ENCODE measurements at places on chromosomes 5 and 9.

GRCh38 chr9:31372799-31373587, 1011.5 kb upstream of the ACO1 start:
- no peak for DNase-seq

- DNase-seq = no peak
These were observed 6.2 kb upstream of the GMCL2 start for GRCh38 chr5:178193251-178193809.

DNA sequence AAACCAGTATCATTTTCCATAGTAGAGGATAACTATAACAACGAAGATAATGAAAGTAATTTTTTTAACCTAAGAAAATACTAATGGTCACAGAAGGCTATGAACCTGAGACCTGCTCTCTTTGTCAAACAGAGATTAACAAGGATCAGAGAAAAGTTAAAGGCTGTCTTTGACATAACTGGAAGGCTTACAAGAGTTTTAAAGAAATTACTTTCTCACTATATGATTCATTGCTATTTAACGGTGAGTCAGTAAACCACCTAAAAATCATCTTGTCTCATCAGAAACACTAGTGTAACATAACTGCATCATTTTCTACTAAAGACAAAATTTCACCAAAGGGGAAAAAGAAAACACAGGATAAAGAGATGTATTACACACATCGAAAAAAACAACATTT, 19.3 kb downstream of the MLANA start:
- peak; percentile 6 for DNase-seq

- DNase-seq = no peak
These were observed 777.4 kb upstream of the CHD1 start for GRCh38 chr5:99706160-99706559.

DNA sequence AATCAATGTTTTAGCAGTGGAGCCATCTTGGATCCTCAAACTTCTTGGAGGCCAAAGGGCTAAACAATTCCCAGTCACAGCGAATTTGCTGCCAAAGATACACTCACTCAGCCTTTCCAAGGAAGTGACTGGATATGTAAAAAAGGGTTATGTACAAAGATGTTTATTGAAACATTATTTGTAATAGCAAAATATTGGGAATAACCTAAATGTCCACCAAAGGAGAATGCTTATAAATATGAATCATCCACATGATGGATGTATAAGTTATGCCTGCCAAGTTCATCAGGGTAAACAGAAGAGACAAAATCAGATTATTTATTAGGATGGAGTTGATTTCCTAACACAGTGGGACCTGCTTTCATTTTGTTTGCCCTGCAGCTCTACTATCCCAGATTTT, 145.2 kb upstream of the ABCA1 start:
- no peak for DNase-seq

DNA sequence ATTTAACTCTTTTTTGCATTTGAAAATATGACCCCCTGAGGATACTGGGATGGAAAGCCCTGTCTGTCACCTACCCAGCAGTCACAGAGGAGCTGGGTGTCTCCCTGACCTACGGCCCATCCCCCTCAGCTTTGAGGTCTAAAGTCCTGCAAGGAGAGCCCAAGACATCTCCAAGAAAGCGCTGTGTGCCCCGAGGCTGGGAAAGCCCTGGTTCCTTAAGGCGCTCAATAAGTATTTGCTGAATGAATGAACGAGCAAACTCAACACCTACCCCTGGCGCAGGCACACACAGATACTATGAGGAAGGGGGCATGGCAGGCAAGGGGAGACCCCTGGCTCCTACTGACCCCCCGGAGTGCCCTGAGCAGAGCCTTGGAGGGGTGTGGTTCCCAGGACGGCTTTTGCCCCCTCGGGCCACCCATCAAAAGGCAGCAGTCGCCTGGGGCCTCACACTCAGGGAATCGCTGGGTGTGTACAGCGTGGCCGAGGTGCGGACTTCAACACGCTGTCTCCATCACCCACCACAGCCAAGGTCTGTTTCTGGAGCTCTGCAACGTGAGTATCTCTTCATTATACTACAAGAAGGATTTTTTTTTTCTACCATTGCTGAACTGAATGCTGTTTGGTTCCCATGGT, 211.6 kb downstream of the ERCC6L2 start:
- no peak for DNase-seq

GRCh38 chr5:73998489-73998888, 372.5 kb downstream of the ARHGEF28 start:
- DNase-seq = no peak

- peak; percentile 86 for DNase-seq
These were observed 168.5 kb upstream of the PIK3R1 start for GRCh38 chr5:68047035-68047434.

- DNase-seq = peak; percentile 12
These were observed 174.9 kb downstream of the ROR2 start for GRCh38 chr9:91775011-91775707.

- DNase-seq = no peak
These were observed 30.6 kb downstream of the CRHBP start for GRCh38 chr5:76983468-76983867.

GRCh38 chr9:131635285-131635684, 90.0 kb downstream of the PRRT1B start:
- DNase-seq = peak; percentile 94

DNA sequence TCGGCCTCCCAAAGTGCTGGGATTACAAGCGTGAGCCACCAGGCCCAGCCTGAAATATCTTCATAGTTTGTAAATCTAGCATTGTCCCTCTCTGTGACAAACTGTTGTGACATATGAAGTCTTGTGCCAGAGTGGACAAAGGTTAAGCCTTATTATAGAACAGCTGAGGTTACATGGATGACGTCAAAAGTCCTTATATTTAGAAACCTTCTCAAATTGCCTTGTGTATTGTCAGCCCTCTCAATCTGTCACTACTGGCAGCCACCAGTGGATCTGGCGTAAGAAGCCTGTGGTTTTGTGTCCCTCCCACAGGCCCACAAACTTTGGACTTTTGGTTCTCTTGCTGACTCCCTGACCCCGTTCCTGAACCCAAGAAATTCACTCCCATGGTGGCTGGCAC, 79.4 kb upstream of the CCDC112 start:
- DNase-seq = no peak

- no peak for DNase-seq
These were observed 266.5 kb upstream of the VLDLR start for GRCh38 chr9:2354856-2355696.

DNA sequence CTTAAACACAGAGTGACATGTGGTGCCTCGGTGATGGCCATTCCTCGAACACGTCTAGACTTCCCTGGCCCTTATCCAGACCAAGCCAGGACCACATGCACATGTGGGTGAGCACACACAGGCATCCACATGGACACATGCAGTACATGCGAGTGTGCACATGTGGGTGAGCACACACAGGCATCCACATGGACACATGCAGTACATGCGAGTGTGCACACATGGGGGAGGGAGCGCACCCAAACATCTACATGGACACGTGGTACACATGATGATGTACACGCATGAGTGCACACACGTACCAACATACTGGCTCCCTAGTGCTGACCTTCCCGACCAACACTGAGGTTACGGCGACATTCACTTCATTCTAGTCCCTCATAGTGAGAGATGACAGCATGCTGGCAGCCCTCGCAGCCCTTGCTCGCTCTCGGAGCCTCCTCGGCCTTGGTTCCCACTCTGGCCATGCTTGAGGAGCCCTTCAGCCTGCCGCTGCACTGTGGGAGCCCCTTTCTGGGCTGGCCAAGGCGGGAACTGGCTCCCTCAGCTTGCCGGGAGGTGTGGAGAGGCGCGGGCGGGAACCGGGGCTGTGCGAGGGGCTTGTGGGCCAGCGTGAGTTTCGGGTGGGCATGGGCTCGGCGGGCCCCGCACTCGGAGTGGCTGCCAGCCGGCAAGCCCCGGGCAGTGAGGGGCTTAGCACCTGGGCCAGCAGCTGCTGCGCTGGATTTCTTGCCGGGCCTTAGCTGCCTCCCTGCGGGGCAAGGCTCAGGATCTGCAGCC, 186.8 kb downstream of the HSPA4 start:
- no peak for DNase-seq

GRCh38 chr9:72726947-72727346, 205.5 kb downstream of the TMC1 start:
- no peak for DNase-seq

GRCh38 chr5:1316588-1317340, 21.9 kb upstream of the TERT start:
- no peak for DNase-seq

- peak; percentile 1 for DNase-seq
These were observed 73.9 kb downstream of the SH3PXD2B start for GRCh38 chr5:172380301-172380986.

DNA sequence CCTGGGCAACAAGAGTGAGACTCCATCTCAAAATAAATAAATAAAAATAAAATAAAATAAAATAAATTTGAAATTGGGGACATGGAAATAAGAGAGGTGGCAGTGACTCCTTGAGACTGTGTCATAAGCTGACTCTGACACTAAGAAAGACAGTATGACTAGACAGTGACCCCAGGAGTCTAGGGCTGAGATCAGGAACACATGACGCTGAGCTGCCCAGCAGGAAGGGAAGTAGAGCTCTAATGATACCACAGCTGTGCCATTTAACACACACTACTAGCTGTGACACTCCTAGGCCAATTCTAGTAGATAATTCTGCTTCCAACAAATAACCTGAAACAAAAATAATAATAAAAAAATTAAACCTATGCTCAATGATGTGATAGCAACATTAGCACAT, 293.0 kb downstream of the SEC61B start:
- no peak for DNase-seq

DNA sequence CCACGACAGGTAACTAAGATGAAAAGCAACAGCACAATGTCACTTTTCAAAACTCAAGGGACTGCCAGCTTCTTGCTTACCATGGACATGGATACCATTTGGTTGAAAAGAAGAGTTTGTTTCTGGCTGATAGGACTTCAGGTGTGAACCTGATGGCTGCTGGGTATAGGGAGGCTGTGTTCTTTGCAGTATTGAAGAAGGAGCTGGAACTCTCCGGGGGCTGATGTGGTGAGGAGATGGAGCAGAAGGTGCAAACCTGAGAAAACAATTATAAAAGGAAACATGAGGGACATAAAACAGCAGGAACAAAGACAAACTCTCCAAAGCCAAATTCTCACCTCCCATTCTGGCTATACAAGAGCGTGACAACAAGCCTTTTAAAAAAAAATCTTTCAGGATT, 330.1 kb upstream of the RFX3 start:
- DNase-seq = no peak

DNA sequence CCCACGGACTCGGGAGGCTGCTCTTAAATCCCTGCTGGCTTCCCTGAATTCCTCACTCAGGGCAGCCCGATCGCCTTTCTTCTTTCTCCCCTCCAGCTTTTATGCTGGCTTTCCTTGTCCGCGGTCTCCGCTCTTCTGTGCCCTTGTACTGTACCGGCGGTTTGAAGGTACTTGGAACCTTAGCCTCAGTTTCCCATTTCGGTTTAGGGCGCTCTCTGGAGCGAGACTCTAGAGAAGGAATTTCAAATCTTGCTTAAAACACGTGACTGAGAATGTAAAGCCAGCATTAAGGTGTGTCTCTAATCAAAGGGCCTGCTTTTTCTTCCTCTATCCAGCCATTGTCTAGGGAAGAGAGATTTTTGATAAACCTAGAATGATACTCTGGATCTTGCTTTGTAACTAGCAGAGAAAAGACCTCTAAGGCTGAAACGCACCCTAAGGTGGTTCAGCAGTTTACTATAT, 650 bp downstream of the GPR107 start:
- no peak for DNase-seq

DNA sequence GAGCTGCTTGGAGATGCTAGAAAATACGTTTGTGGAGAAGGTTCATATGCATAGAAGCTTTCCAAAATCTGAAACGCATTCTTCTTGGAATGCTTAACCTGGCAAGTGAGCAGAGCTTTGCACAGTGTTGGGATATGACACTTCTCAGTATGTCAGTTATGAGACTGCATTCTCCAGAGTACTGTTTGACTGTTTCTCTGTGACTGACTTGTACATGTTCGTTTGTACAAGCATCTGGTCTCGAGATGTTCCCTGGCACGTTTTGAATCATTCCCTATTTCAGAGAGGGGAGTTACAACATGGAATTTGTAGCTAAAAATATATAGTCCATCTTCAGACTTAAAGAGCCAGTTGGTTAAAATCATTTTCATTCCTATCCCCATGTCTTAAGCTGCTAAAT, 272.4 kb downstream of the ARRDC3 start:
- DNase-seq = no peak

GRCh38 chr5:1302258-1302657, 7.4 kb upstream of the TERT start:
- DNase-seq = no peak
